Ascending aorta (tissue), 2 donors: ENCODE measurements at places on chromosomes 4 and X. TPM values are rescaled to one million over a fixed set of nuclear protein-coding genes. Genes with fewer than 3 reads are reported as not detected.

GRCh38 chr4:141081921-141082395 lies 51.3 kb downstream of the RNF150 start:
- DNase-seq, result no peak
- H3K36me3 ChIP-seq, result no peaks in the 10 kb centered on the region
- no peaks in the 10 kb centered on the region for H3K4me1 ChIP-seq
- H3K27me3 ChIP-seq, result no peaks in the 10 kb centered on the region
- H3K4me3 ChIP-seq, result no peak overlapping the region

- no peak overlapping the region for H3K27ac ChIP-seq
- H3K4me1 ChIP-seq, result no peaks in the 10 kb centered on the region
- no peaks in the 10 kb centered on the region for H3K36me3 ChIP-seq
- H3K27me3 ChIP-seq, result no peaks in the 10 kb centered on the region
Measured at GRCh38 chr4:137583671-137584070, 51.4 kb upstream of the PCDH18 start.

DNA sequence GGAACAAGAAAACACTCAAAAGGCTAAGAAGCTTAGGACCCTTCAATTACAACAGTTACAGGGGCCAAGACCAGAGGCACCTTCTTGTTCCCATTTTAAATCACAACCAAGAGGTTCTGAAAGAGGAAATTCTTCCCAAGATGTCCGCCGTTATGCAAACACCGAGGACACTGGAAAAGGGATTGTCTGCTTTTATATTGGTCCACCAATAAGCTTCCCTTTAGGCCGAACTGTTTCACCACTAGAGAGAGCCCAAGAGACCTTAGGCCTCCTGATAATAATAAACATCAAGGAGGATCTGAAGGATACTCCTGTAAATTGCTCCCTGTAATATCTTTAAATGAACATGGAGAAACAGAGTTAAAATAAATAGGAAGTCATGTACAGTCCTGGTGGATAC lies 92.6 kb upstream of the NLRP2B start:
- no peaks in the 10 kb centered on the region for H3K27me3 ChIP-seq
- no peak for DNase-seq
- no peak overlapping the region for H3K4me3 ChIP-seq
- H3K4me1 ChIP-seq, result no peaks in the 10 kb centered on the region
- H3K27ac ChIP-seq, result no peak overlapping the region

- H3K27me3 ChIP-seq, result no peaks in the 10 kb centered on the region
- H3K4me3 ChIP-seq, result no peak overlapping the region
- no peaks in the 10 kb centered on the region for H3K4me1 ChIP-seq
- DNase-seq, result no peak
- no peak overlapping the region for H3K27ac ChIP-seq
Measured at GRCh38 chr4:111605111-111605510, 540.1 kb upstream of the FAM241A start.

Gene CT47B1
- total RNA-seq, result not detected
